Right ventricle myocardium superior (tissue), 1 donor: ENCODE measurements at places on chromosomes 13 and 19. TPM values are rescaled to one million over a fixed set of nuclear protein-coding genes. Genes with fewer than 3 reads are reported as not detected.

PSPN gene
- total RNA-seq, result 0.75 TPM

UPF3A gene
- 24.2 TPM for total RNA-seq

RNF17 gene
- not detected for total RNA-seq

KLK11 gene
- total RNA-seq, result not detected

ADGRE1 gene
- 0.24 TPM for total RNA-seq

CGB3 gene
- total RNA-seq, result not detected

CLDND2 gene
- total RNA-seq, result 0.46 TPM

PINLYP gene
- 0.46 TPM for total RNA-seq

ZNF66 gene
- total RNA-seq, result 0.62 TPM

ZNF567 gene
- 3.1 TPM for total RNA-seq

SYNGR4 gene
- total RNA-seq, result not detected

LTBP4 gene
- 296 TPM for total RNA-seq

BRSK1 gene
- total RNA-seq, result 1.6 TPM

COL5A3 gene
- total RNA-seq, result 10.1 TPM

TEX26 gene
- total RNA-seq, result not detected

CGB8 gene
- not detected for total RNA-seq
